ENCODE measurements at places on chromosomes 16 and 17.
A peak's percentile ranks its signal among the peaks of the same experiment; 100 is the strongest.

DNA sequence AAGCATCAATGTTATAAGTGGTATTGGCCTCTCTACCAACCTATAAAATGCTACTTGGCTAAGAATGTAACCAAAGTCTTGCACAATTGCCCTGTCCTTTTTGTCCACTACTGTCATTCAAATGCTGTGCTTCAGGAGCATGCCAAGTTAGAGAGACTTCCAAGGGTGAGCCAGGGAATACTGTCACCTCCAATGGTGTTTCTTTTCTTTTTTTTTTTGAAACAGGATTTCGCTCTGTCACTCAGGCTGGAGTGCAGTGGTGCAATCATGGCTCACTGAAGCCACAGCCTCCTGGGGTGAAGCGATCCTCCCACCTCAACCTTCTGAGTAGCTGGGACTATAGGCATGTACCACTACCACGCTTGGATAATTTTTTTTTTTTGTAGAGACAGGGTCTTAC lies 43.7 kb upstream of the ERN1 start:
- no peak for DNase-seq

DNA sequence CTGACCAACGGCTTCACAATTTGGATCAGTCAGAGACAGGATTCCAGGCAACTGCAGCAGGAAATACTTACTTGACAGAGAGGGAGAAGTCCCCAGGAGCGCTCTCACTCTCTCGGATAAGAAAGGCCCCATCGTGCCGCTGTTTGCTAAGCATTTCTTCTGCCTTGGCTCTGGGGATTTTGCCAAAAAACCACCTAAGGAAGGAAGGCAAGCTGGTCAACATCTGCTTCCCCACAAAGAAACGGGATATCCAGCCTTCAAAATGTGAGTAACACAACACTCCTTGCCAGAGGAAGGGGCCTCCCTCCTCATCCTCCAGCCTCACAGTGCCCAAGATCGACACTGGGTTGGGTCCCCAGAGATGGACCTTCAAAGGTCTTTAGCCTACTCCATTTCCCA lies 36.6 kb upstream of the SLC25A19 start:
- no peak for DNase-seq

- no peak for DNase-seq
These were observed 2.4 kb downstream of the TPPP3 start for GRCh38 chr16:67390816-67391423.

GRCh38 chr16:84851192-84852127 lies 31.7 kb downstream of the CRISPLD2 start:
- DNase-seq: no peak

- no peak for DNase-seq
These were observed 23.1 kb upstream of the CMIP start for GRCh38 chr16:81421536-81421935.

DNA sequence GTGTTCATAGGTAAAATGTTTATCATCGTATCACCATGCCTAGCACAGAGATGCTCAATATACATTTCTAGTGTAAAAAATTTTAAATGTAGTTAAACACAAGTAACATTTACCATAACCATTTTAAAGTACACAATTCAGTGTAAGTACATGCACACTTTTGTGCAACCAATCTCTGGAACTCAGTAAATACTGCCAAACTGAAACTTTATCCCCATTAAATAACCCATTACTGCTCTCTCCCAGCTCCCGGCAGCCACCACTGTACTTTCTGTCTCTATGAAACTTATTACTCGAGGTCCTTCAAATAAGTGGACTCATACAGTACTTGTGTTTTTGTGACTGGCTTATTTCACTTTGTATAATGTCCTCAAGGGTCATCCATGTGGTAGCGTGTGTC lies 29.0 kb downstream of the RMI2 start:
- no peak for DNase-seq

DNA sequence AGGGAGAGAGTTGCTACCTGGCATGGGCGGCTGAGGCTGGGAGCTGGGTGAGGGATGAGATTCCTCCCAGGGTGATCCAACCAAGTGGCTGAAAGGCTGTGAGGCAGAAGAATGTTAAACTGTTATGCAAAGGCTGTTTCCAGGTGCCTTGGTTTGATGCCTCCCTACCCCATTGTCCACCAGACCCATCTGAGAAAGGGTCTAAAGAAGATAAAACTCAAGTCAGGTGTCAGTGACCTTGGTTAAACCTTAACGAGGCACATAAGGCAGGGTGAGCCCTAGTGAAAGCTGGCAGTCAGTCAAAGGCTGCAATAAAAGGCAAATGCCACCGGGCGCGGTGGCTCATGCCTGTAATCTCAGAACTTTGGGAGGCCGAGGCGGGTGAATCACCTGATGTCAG lies 23.8 kb downstream of the LDHD start:
- no peak for DNase-seq

DNA sequence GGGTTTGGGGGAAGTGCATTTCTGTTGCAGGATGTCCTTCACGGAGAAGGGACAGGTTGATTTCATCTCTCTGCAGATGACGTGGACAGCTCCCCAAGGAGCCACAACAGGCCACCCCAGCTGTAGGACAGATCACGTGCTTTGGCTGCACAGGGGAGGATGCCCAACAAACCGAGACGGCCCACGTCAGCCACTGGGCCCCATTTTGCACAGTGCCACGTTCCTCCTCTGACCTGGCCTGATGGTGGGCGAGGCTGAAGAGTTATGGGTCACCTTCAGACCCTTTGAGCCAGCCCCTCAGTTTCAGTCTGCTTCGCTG lies 9.0 kb upstream of the RHBDL3 start:
- no peak for DNase-seq

DNA sequence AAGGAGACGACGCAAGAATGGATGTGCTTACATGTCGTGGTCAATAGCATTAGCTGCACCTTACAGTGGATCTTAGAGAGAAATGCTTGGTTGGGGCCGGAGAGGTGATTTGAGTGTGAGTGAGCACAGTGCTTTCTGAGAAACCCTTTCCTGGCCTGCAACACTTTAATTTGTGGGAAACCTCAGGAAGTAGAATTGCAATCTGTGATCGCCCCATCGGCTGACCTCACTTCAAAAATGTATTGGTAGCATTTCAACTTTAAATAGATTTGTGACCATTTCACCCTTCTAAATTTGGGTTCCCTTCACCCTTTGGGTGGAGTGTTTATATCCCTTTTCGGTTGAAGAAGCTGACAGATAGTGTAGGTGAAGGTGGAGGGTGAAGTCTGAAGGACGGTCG lies 13.2 kb downstream of the PRKCB start:
- DNase-seq: no peak

GRCh38 chr17:38727736-38728135 lies 2.4 kb upstream of the CISD3 start:
- no peak for DNase-seq

- no peak for DNase-seq
These were observed 5.6 kb upstream of the CARHSP1 start for GRCh38 chr16:8874388-8874787.

DNA sequence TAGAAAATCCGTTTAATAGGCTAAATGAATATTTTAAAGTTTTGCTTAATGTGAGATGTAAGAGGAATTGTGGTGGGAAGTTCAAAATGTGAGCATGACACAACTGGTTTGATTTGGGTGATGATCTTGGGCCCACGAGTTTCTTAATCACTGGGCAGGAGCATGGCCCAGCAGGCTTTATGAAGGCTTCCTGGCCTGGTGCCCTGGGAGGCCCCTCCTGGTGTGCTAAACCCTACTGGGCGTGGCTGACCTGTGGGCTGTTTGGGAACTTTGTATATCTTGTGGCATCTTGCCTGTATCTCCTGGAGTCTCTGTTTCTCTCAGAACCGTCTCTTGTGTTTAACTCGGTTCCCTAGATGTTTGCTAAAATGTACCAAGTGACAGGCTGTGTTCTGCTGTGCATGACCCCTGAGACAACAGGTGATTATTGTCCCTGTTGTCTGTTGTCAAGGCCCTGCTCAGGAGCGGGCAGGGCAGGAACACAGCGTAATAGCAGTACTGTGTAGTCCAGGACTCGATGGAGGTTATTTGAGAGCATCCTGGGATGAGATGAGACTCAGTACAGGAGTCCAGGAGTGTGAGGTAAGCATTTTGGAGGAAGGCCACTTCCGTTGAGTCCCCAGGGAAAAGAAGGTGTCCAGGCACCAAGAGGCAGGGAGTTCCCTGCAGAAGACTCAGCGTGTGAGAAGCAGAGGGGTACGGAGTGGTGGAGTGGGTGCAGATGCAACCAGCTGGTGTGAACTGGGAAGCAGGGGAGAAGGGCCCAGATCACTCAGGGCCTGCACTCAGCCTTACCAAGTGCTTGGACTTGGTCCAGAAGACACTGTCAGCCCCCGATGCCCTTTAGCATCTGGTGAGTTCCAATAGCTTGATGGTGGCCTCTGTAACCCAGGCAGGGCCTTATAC lies 48.5 kb downstream of the B9D1 start:
- no peak for DNase-seq

DNA sequence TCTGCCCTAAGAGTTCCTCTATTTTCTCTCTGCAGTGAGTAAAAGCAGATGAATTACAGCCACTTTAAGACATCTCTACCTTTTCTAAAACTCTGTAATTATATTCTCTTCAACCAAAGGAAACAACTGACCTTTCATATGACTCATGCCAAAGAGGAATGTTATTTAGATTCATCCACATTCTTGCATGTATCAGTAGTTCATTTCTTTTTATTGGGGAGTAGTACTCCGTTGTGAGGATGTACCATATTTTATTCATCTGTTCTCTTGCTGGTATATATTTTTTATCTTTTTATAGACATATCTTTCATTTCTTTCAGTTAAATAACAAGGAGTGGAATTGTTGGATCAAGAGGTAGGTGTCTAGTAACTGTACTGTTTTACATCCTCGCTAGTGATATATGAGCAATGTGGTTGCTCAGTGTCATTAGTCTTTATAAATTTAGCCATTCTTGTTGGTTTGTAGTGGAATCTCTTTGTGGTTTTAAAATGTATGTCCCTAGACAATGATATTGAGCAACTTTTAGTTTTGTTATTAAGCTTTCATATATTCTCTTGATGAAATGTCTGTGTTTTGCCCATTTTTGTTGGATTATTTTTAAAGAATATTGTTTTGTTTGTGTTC lies 7.8 kb upstream of the MYH8 start:
- DNase-seq: no peak

DNA sequence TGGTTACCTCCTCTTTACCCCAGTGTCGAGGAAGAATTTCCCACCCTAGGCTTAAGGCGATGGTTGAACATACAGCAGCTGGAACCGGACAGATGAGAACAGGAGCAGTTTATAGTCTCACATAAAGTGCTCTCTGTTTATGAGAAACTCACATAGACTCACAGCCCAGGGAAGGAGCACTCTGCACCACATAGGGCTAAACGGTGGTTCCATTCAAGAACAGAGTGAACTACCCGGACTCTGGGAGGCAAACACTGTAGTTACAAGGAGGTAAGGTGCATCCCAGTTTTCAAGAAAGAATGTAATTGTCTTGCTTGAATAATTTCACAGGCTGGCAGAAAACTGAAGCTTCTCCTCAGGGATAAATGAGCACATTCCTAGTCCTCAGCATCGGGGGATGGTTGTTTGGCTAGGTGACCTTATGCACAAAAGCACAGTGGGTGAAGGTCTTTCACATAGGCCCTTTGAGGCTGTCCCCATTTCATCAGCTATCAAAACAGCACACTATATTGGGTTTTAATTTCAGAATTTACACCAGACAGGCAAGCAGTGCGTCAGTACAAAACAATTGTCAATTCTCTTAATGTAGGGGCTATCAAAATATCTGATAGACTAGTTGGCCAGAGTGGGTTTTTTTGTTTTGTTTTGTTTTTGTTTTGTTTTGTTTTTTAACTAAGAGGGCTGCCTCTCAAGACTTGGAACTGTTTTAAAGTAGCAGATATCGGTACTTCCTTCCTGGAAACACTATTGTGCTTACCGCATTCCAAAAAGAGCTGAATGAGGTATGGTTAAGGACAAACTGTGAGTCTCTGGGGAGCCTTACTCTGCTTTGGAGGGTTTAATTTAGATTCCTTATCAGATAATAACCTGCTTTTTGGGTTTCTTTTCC lies 918.1 kb upstream of the CDH8 start:
- DNase-seq: no peak

- DNase-seq: no peak
These were observed 36.4 kb downstream of the SLC7A5 start for GRCh38 chr16:87832741-87833502.

DNA sequence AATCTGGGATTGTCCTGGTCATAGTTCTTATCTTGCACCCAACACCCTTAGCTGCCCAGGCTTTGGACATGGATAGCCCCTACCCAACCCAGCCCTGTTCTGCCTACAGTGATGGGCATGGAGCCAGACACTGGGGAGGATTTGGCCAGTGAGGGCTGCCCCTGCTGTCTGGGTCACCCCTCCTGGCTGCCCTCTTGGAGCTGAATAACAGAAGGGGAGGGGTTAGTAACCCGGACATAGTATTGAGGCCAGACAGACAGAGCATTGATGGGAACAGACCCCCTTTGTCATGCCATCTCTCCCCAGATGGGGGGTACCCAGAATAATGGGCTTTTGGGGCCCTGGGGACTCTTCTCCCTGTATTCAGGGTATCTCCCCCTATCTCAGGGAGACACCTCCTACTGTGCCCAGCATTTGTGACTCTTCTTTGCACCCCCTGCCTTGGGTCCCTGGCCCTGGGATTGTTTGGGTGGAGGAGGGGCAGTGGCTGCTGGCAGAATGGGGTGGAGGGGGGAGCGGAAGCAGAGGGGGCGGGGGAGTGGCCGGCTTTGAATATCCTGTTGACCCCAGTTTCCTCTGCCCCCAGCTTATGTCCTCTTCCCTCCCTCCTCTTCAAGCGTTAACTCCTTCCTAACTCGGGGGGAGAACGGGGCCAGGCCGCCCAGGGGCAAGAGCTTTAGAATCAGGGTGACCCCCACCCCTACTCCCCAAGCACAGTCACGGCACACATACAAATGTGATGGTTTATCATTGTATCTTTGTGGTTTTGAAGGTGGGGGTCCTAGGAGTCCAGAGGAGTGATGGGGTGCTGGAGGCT lies 17.0 kb downstream of the GJD3 start:
- DNase-seq: peak; percentile 31

GRCh38 chr16:61834082-61834481 lies 202.2 kb downstream of the CDH8 start:
- no peak for DNase-seq

GRCh38 chr17:44078412-44078811 lies 7.9 kb downstream of the G6PC3 start:
- no peak for DNase-seq

DNA sequence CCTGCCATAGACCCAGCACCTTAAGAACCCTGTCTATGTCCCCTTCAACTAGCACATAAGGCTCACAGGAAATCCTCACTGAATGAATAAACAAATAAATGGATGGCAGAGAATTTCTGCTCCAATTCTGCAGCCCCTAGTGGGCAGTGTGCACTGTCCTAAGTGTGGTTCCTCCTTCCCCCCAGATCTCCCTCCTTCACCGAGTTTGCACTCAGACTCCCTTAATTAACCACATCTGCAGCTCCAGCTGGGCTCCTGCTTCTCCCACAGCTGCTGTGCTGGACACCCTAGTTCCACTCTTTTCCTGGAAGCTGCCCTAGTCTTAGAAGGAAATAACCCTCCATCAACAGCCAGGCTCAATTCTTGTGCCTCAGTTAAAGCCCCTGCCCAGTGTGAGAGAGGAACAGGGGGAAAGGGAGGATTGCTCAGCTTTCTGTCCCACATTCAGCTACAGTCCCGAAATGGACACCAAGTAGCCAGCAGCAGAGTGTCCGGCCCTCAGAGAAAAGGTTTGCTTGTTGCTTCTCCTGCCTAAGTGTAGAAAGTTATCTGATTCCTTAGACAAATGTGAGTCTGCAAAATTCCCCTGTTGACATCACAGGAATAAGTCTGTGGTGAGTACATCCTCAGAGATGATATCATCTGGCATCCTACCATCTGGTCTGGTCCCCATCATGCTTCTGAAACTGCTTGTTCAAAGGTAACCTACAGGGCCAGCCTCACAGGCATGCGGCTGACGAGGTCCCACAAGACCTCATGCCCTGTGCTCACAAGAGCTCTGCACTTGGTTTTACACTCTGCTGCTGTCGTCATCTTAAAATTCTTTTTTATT lies 12.3 kb downstream of the LRRC3C start:
- DNase-seq: no peak
